ENCODE measurements at places on chromosomes 16 and 17.

DNA sequence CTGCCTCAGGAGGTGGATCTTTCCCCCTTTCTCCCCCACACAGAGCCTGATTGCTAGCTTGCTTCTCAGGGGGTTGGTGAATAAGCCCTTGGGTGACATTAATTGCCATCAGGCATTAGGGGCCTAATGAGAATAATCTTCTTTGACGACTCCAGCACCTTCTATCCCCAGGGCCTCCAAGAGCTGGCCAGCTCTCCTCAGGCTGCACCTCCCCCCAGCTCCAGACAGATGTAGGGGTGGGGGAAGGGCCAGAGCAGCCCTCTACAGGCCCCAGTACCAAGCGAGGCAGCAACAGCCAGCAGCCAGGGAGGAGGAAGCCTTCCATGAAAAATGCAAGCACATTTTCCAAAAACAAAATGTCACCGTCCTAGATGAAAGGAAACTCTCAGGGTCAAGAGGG is 1.4 kb upstream of the TMEM132E start:
- peaks cover 23% of the 10 kb centered on the region for H3K4me1 ChIP-seq
- peaks cover 92% of the 10 kb centered on the region for H3K27me3 ChIP-seq
- H3K36me3 ChIP-seq: no peaks in the 10 kb centered on the region
- H3K27ac ChIP-seq: no peak overlapping the region

DNA sequence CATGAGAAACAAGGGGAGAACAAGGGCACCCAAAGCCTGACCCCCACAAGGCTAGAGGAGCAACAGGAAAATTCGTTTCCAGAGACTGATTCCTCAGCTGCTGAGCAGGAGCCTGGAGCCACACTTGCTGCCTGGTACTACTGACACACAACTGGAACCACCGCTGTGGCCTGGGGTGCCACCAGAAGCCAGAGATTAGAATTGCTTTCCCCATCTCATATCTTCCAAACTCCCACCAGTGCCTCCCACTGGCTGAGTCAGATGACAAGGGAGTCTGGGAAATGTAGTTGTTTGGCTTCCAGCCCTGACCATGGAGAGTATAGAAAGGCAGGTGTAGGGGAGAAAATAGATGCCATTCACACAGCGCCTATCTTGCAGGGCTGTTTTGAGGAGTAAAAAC is 4.1 kb upstream of the TMEM11 start:
- H3K27ac ChIP-seq: no peak overlapping the region
- peaks cover 20% of the 10 kb centered on the region for H3K36me3 ChIP-seq
- H3K4me1 ChIP-seq: peaks cover 17% of the 10 kb centered on the region
- ATAC-seq: no peak
- H3K27me3 ChIP-seq: no peaks in the 10 kb centered on the region

DNA sequence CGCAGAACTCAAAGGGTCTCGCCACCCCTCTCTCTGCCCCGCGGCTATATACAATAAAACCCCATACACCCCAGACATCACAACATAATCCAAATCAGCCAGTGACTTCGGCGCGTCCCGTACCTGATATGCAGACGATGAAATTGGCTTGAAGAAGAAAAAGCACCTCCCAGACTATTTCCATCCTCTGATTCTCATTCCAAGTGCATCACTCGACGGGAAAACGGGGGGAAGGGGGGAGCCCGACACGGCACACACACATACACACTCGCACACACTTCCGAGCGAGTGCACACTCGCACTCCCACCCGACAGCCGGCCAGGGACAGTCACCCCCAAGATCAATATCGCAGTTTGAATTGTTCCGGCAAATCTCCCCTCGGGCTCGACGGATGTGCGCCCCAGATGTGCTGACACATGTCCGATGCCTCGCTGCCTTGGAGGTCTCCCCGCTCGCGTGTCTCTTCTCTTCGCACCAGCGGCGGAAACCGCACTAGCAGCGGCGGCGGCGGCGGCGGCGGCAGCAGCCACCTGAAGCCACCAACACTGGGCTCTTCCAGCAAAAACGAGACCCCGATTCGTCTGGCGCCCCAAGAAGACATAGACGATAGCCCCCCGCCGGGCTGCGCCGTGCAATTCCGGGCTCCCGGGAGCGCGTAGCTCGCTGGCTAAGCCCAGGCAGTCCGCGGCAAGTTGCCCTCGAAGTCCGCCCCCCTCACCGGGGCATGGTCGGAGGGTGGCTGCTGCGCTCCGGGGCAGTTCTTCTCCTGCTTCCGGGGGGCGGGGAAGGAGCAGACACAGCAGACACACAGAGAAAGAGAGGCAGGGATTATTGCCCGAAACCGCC is 688 bp downstream of the CA10 start:
- no peaks in the 10 kb centered on the region for H3K4me1 ChIP-seq
- no peak for ATAC-seq
- H3K36me3 ChIP-seq: no peaks in the 10 kb centered on the region
- no peak overlapping the region for H3K4me3 ChIP-seq
- H3K27me3 ChIP-seq: peaks cover 49% of the 10 kb centered on the region

DNA sequence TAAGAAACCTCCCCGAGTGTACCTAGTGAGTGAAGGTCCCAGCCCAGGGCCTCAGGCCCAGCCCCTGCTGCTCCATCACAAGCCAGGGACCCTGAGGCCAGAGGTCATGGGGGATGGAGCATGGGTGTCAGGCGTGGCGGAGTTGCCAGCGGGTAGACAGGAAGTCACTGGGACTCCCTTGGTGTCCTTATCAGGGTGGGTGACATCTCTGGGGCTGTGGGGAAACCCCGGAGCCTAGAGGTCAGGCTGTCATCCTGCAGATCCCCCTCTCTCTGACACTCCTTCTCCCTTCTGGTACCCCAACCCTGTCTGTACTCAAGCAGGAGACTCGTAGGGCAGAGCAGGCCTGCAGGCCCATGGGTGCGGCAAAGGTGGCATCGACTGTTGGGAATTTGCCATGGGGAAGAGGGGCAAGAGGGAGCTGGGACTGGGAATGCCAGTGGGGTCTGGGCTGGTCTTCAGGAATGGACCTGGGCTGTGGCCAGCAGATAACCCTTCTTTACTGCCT is 10.8 kb upstream of the ADGRG1 start:
- no peaks in the 10 kb centered on the region for H3K36me3 ChIP-seq
- peaks cover 36% of the 10 kb centered on the region for H3K27me3 ChIP-seq
- peaks cover 12% of the 10 kb centered on the region for H3K4me1 ChIP-seq
- H3K4me3 ChIP-seq: no peak overlapping the region
- ATAC-seq: no peak

DNA sequence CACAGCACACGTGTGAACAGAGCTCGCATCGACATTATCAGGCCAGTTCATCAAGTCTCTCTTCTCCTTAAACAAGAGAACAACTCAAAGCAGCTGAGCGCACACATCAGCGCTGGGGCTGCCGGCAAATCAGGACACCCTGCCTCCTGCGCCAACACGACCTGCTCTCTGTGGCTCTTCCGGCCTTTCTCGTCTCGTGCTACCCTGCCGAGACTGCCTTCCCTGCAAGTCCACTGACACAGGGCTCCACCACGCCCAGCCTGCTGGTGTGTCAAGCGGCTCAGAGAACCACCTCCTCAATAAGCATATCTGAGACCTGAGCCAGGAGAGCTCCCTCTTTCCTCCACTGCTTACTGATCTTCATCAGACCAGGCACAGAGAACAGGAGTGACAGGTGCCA is 96.9 kb downstream of the ZNF778 start:
- no peak overlapping the region for H3K4me3 ChIP-seq
- H3K27ac ChIP-seq: peak overlapping the region; percentile 83
- H3K27me3 ChIP-seq: no peaks in the 10 kb centered on the region
- H3K4me1 ChIP-seq: peaks cover 77% of the 10 kb centered on the region
- ATAC-seq: no peak
